ENCODE measurements at places on chromosomes 3 and 15.

- DNase-seq = peak; percentile 59
Observed at GRCh38 chr15:55108858-55109518, 87.8 kb downstream of the RSL24D1 start.

DNA sequence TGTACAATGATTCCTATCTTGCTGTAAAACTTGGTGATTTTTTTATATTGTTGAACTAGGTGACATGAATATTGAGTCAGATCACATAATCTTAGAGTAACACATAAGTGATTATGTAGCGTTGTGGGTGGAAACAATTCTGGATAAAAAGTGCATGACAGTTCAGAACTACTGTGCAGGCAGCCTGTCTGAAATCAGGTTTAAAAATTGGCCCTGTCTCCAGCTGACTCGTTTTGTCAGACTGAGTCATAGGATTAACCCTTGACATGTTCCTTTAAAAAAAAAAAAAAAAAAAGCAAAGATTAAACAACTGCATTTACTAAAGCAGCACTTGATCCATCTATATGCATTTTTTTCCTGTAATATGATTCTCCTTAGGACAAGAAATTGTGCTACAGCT, 160.0 kb upstream of the CGNL1 start:
- peak; percentile 78 for DNase-seq

DNA sequence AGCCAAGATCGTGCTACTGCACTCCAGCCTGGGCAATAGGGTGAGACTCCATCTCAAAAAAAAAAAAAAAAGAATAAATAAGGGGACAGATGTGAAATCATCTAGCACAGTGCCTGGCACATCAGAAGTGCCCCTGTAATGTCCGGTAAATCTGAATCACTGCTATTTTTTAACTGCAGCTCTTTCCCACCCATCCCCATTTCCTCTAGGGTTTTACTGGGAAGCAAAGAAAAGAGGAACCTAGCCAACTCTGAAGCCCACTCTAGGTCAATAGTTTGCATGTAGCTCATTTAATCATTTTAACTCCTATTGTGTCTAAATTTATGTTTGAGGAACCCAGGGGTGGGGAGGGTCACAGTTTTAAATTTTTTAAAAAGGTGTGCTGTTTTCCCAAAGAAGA, 26.0 kb downstream of the MAGI1 start:
- no peak for DNase-seq

DNA sequence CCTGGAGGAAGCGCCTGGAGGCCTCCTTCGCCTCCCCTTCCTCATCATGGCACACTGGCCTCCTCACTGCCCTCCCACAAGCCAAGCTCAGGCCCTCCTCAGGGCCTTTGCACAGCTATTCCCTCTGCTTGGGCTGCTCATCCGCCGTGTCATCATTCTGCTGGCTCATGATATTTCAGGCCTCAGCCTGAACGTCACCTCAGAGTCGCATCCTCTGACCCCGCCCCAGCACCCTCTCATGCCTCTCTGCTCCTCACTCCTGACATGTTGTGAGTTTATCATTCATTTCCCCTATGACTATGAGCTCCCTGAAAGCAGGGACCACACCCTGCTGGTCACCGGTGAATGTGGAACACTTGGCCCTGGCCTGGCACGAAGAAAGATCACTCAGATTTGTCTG, 20.7 kb upstream of the POC1A start:
- DNase-seq = no peak

DNA sequence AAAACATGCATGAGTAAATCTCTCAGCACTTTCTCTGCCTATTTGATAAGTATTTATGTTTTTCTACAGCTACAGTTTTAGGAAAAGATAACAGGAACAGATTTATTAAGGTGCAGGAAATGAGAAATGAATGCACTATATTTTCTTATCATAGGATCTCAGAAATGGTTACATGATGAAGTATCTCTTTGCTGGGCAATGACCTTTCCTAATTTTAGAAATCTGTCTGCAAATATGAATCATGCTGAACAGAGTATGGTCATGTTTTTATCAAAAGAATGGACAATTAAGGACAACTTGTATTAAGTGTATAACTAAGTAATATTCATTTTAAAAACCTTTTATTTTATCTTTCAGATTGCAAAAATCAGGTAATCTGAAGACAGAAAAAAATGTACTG, 53.8 kb upstream of the SPPL2A start:
- no peak for DNase-seq

DNA sequence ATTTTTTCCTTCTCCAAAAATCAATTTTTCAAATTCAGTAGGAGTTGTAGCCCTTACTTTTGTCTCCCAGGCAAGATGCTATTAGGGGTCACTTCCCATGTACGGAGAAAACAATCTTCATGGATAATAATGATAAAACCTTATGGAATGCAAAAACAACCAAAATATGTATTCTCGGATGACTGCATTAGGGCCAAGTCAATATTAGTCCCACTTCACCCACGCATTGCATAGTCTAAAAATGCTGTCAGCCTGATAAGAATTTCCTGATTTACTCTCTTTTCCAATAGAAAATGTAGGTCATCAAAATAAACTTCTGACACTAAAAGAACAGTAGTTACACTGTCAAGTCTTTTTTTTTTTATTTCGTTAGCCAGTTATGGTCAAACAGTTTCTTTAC, 2.7 kb downstream of the VGLL3 start:
- DNase-seq = peak; percentile 65

Measured in RKO (cell line).